ENCODE measurements at places on chromosomes 12 and 14.

- H3K36me3 ChIP-seq, result no peaks in the 10 kb centered on the region
- H3K4me3 ChIP-seq, result no peak overlapping the region
- peaks cover 1% of the 10 kb centered on the region for H3K27me3 ChIP-seq
- H3K4me1 ChIP-seq, result no peaks in the 10 kb centered on the region
These were observed 121.7 kb downstream of the PPM1H start for GRCh38 chr12:62813031-62813829.

- H3K27me3 ChIP-seq, result peaks cover 8% of the 10 kb centered on the region
- DNase-seq, result no peak
- H3K4me3 ChIP-seq, result no peak overlapping the region
- no peak overlapping the region for H3K27ac ChIP-seq
These were observed 1.6 kb downstream of the OGFOD2 start for GRCh38 chr12:122976648-122976975.

DNA sequence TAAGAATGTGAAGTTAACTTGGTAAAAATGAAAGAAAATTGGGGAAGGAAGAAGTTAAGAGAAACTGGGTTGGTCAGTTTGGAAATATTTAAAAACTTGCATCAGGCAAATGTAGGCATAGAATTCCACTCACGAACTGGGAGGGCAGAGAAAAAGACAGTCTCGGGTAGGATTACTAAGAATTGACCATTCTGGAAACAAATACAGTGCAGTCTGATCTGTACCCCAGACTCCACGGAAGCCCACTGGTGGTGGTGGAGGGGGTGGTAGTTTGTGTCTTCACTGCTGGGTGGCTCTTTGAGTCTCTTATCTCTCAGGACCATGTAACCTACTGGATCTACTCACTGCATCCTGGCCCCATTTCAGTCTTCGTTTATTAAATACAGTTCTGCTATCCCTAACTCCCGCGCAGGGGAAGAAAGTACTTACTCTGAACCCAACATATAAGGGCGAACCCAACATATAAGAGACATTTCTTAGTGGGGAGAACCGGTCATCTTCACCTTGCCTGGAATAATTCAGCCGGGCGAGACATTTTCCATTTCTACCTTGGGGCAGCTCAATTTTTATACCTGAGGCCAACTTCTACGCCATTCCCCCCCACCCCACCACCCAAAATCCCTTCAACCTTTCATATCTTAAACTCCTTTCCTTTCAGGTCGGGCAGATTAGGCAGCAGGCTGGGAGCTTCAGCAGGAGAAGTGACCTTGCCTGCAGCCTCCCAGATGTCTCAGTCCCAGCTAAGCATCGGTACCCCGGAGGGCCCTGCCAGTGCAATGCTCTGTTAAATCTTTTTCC, 1.7 kb downstream of the SLC2A3 start:
- no peak overlapping the region for H3K4me3 ChIP-seq
- H3K27ac ChIP-seq, result no peak overlapping the region
- no peaks in the 10 kb centered on the region for H3K36me3 ChIP-seq
- peak; percentile 27 for DNase-seq

- H3K4me3 ChIP-seq, result peak overlapping the region; percentile 56
- no peak for DNase-seq
- H3K36me3 ChIP-seq, result peaks cover 4% of the 10 kb centered on the region
These were observed 45.6 kb downstream of the UBE3B start for GRCh38 chr12:109523071-109523470.

GRCh38 chr14:86955771-86956354, 1037.1 kb downstream of the GALC start:
- H3K27me3 ChIP-seq, result no peaks in the 10 kb centered on the region
- H3K4me1 ChIP-seq, result no peaks in the 10 kb centered on the region
- no peak for DNase-seq
- H3K4me3 ChIP-seq, result no peak overlapping the region
- no peak overlapping the region for H3K27ac ChIP-seq
- no peaks in the 10 kb centered on the region for H3K36me3 ChIP-seq

GRCh38 chr12:126558219-126558618, 1493.0 kb downstream of the AACS start:
- no peaks in the 10 kb centered on the region for H3K4me1 ChIP-seq
- no peak overlapping the region for H3K4me3 ChIP-seq
- peaks cover 4% of the 10 kb centered on the region for H3K27me3 ChIP-seq
- H3K27ac ChIP-seq, result no peak overlapping the region

DNA sequence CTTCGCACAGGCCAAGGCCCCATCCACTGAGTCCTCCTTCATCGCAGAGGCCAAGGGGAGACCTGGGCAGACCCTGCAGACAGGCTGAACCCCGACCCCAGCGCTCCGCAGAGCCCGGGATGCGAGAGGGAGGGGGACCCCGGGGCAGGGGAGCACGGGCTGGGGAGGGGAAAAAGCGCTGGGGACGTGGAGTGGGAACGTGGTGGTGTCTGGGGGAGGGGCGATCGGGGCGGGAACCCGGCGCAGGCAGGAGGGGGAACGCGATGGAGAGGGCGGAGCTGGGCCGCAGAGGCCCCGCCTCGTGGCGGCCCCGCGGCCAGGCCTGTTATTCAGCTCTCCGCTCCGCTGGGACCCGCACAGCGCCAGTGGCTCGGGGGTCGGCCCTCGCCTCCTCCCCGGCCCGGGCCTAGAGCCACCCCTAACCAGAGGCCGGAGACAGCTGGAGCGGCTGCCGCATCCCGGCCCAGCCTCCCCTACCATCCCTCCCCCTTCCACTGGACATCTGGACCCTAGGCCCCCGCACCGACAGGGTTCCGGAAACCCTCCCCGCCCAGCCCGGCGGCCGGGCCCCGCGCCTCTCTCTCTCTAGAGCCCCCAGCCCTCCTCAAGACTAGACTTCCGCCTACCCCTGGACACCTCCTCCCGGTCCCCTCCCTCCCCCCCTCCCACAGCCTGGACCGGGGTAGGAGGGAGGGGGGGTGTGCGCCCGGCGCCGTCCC, at the start of gene ARHGEF25:
Gene ARHGEF25, plus strand, starts transcription at position 328 of the 719 bp plus-strand sequence. CDS start 460 bp downstream, outside the sequence.
- H3K27me3 ChIP-seq, result peaks cover 9% of the 10 kb centered on the region
- DNase-seq, result peak; percentile 93

- H3K4me1 ChIP-seq, result peaks cover 47% of the 10 kb centered on the region
- no peak overlapping the region for H3K4me3 ChIP-seq
- DNase-seq, result no peak
- H3K27me3 ChIP-seq, result peaks cover 9% of the 10 kb centered on the region
- no peaks in the 10 kb centered on the region for H3K36me3 ChIP-seq
- no peak overlapping the region for H3K27ac ChIP-seq
These were observed 82.7 kb upstream of the GPR68 start for GRCh38 chr14:91327250-91327595.

GRCh38 chr14:40618225-40618898, 988.3 kb upstream of the LRFN5 start:
- H3K36me3 ChIP-seq, result no peaks in the 10 kb centered on the region
- H3K27me3 ChIP-seq, result peaks cover 1% of the 10 kb centered on the region
- H3K4me1 ChIP-seq, result no peaks in the 10 kb centered on the region
- no peak for DNase-seq
- no peak overlapping the region for H3K27ac ChIP-seq

DNA sequence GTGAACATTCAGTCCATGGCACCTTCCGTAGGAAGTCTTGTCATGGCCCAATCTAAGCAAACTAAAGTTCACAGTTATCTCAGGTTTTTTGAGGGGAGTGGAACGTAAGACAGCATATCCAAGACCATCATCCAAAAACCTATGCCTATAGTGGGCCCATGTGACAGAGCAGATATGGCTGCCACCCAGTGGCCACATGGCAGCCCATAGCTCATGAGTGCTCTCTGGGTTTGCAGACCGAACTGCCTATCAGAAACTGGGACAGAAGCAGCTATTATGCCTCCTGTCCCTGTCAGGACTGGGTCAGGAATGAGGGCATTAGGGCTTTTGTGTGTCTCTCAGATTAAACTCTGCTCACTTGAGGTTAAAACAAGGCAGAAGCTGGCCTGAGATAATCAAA, 503.7 kb downstream of the NRXN3 start:
- H3K4me1 ChIP-seq, result no peaks in the 10 kb centered on the region
- no peaks in the 10 kb centered on the region for H3K36me3 ChIP-seq
- DNase-seq, result no peak
- no peak overlapping the region for H3K4me3 ChIP-seq
- H3K27me3 ChIP-seq, result peaks cover 2% of the 10 kb centered on the region
- no peak overlapping the region for H3K27ac ChIP-seq

DNA sequence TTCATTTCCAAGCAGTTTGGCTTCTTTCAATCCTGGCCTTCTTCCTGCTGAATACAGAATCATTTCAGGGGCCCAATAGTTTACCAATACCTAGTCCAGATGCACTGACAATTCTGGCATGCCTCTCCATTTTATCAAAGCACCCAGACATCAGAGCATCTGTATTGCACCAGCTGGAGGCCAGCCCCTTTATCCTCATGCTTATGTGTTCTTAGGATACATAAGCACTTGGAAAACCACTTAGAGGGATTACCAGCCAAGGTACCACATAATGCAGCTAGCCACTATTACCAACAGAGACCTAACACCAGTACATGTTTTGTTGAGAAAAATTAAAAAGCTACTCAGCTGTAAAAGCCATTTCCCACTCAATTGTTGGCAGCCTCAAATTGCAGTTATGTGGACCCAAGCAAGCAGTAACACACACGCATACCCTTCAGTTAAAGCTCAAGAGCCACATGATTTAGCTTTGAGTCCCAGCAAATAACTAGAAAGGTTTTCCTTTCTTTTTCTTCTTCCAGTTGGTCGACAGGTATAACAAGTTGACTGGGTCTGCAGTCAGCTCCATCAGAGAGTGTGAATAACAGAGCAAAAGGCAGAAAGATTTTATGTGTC, 263.8 kb downstream of the DIO2 start:
- H3K4me3 ChIP-seq, result no peak overlapping the region
- no peak overlapping the region for H3K27ac ChIP-seq
- H3K27me3 ChIP-seq, result no peaks in the 10 kb centered on the region
- no peak for DNase-seq

- no peak for DNase-seq
- peaks cover 6% of the 10 kb centered on the region for H3K4me1 ChIP-seq
- H3K4me3 ChIP-seq, result no peak overlapping the region
- H3K27me3 ChIP-seq, result peaks cover 4% of the 10 kb centered on the region
- no peak overlapping the region for H3K27ac ChIP-seq
- H3K36me3 ChIP-seq, result no peaks in the 10 kb centered on the region
These were observed 9.8 kb downstream of the PRIMA1 start for GRCh38 chr14:93778453-93778852.

Data from glutamatergic neuron (in vitro differentiated cells).